ENCODE measurements at places on chromosomes 12 and 14. TPM values are rescaled to one million over a fixed set of nuclear protein-coding genes. Genes with fewer than 3 reads are reported as not detected.

Gene PIWIL1
- total RNA-seq, result not detected

Gene LRRK2
- 0.76 TPM for total RNA-seq

Gene CD4
- total RNA-seq, result not detected

Gene DYNC1H1
- 146 TPM for total RNA-seq

Gene CMTM5
- not detected for total RNA-seq

Gene STYK1
- total RNA-seq, result not detected

Gene SDSL
- 11.0 TPM for total RNA-seq

Gene CLEC2B
- total RNA-seq, result 14.3 TPM

Gene CLEC6A
- not detected for total RNA-seq

Gene LMNTD1
- not detected for total RNA-seq

Gene NFE2
- total RNA-seq, result 0.13 TPM

Gene PCNX1
- 25.4 TPM for total RNA-seq

Gene SLC10A1
- total RNA-seq, result not detected

Gene PPP1R36
- not detected for total RNA-seq

Gene STAC3
- not detected for total RNA-seq

Gene KRT3
- total RNA-seq, result not detected

Gene TTC9
- total RNA-seq, result not detected

Gene CNOT2
- 93.4 TPM for total RNA-seq

Gene KRT77
- total RNA-seq, result not detected

Gene GLS2
- 1.5 TPM for total RNA-seq

Gene SERPINA9
- total RNA-seq, result not detected

Gene TAS2R13
- not detected for total RNA-seq

Gene SLC4A8
- total RNA-seq, result 0.96 TPM

Gene SLC17A8
- total RNA-seq, result not detected

Gene DCAF11
- 64.7 TPM for total RNA-seq

Gene ERBB3
- total RNA-seq, result not detected

Gene IGFBP6
- 37.5 TPM for total RNA-seq

Gene KRT6B
- not detected for total RNA-seq

Gene ZC2HC1C
- total RNA-seq, result 0.99 TPM

Gene BMAL2
- 17.4 TPM for total RNA-seq

Gene C14orf180
- not detected for total RNA-seq

Gene OR10G2
- total RNA-seq, result not detected

Gene MIP
- not detected for total RNA-seq

Gene TSPAN19
- total RNA-seq, result not detected

Gene LALBA
- not detected for total RNA-seq

Gene CD163L1
- 0.37 TPM for total RNA-seq

Gene APOLD1
- total RNA-seq, result 21.4 TPM

Gene KIF5A
- not detected for total RNA-seq

Gene RHOJ
- total RNA-seq, result not detected

Gene MYH6
- not detected for total RNA-seq

Gene MORN3
- not detected for total RNA-seq

Gene ST8SIA1
- 0.20 TPM for total RNA-seq

Gene FOXN4
- total RNA-seq, result not detected

Gene SIVA1
- total RNA-seq, result 169 TPM

Gene IL22
- not detected for total RNA-seq

Gene MYL2
- not detected for total RNA-seq

Gene MYF6
- total RNA-seq, result 0.07 TPM

Gene OR6C2
- not detected for total RNA-seq

Gene TSHR
- total RNA-seq, result 0.20 TPM

Gene CLEC1A
- 0.30 TPM for total RNA-seq

Gene EIF2B2
- 48.2 TPM for total RNA-seq

Gene KLRF2
- total RNA-seq, result not detected

Gene CCDC38
- 0.12 TPM for total RNA-seq
